ENCODE measurements at places on chromosomes 11 and 22.

- no peak for DNase-seq
These were observed 177.5 kb downstream of the TMEM135 start for GRCh38 chr11:87215236-87215635.

DNA sequence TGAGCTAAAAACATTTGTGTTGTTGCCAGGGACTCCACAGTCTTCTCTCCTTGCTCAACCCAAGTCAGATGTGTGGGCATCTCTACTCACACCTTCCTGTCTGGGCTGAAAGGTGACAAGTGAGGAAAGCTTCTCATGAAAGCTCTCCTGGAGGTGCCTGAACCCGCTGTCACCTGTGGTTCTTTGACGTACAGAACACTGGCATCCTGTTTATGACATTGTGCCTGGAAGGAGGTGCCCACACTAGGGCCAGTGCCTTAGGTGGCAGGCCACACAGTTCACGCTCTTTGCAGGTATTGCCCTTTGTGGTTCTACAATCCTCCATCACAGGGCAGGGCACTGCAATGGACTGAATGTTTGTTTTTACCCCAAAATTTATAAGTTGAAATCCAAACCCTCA lies 108.5 kb downstream of the CD44 start:
- no peak for DNase-seq

DNA sequence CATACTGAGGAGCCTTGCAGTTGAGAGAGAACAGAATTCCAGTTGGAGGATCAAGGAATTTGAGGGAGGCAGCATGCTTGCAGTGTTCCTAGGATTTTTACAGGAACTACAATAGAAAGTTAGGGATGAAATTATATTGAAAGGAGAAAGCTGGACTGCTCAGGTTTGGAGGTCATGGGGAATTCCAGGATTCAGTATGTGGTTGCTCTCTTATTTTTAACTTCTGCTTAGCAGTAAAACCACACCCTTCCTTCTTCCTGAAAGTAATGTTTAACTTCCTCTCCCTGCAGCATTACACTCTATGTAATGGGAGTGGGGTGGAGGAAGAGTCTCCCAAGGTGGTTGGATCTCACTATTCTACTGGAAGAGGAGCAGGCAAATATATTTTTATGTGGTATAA lies 31.3 kb downstream of the CTNND1 start:
- DNase-seq: no peak

- DNase-seq: no peak
These were observed 148.7 kb upstream of the TIMP3 start for GRCh38 chr22:32652645-32653270.

DNA sequence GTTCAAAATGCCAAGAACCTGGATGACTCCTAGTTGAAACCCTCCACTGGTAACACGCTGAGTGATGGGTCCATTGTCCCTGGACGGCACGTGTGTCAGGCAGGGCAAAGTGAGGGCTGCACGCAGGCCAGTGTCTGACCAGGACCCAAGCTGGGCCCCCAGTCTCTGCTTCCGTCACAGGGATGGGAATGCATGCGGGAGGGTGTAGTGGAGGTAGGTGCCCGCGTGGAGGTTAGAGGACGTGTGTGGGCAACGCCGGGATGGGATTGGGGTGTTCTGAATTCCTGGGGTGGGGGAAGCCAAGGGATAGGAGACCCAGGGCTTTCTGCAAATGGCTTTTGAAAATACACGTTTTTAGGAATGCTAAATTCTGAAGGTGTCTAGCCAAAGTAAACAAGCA lies 943.3 kb downstream of the BRD1 start:
- DNase-seq: no peak

DNA sequence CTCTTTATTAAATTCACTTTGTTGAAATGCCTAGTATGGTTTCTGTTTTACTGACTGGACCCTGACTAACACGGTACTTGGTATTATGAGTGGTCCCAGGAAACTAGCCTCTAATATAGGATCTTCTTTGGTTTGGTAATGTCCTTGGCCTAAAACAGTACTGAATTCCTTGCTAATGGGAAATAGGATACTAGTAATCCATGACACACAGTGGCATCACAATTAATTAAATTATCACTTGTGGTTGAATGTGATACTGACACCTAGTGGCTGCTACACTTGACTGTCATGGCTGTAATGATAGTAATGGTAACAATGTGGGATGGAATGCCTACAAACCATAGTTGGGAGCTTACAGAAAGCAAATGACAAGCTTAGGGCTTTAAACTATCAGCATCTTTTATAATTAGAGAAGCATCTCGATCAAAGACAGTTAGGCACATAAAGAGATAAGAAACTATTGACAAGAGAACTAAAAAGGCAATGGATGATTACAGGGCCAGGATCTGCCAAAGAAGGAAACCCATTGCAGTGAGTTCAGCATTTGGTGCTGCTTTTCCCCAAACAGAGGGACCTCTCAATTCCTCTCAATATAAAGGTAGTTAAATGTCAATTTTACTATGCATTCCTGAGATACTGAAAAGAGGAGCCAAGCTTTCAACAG lies 8.6 kb downstream of the DNHD1 start:
- DNase-seq: peak; percentile 80

DNA sequence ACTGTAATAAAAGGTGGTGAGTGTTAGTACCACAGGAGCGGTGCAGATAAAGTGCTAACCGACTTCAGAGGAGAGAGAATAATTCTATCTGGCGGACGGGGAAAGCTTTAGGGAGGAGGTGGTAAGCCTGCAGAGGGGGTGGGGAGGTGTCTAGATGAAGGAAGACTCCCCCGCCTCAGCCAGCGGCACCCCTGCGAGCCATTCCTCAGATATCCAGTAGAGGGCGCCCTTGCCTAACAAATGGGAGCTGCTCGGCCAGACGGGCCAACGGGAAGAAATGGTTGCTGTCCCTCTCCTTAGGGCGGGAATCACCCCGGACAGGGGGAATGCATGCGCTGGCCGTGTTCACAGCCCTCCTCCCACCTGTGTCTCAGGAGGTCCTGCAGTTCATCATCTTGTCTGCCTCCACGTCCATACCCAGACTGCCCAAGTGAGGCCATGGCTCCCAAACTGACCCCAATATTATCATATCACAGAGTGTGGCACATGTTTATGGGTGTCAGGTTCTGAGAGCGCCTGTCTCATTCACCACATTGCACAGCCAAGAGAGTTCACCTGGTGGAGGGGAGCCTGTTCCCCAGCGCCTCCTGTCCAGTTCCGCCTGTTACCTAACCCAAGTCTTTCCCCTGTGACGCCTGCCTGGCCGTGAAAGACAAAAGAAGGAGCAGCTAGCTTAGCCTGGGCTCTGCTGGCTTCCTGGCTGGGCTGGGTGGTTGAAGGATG lies 85.5 kb downstream of the ST3GAL4 start:
- peak; percentile 77 for DNase-seq

DNA sequence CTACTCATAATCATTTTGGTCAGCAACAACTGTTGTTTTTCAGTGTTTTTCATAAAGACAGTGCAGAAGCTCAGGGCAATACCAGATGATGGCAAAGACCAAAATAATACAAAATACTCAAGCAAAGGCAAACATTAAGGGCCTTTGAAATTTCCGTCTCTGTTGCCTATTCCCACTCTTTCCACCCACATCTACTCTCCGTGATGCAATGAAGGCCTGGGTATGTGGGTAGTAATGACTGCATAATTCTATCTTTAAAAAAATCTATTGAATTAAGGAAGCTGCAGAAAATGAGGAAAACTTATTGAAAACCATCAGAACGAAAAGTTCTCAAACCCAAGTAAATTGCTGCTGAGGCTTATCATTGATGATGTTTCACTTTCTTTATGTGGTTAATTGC lies 203.3 kb downstream of the MAML2 start:
- no peak for DNase-seq

DNA sequence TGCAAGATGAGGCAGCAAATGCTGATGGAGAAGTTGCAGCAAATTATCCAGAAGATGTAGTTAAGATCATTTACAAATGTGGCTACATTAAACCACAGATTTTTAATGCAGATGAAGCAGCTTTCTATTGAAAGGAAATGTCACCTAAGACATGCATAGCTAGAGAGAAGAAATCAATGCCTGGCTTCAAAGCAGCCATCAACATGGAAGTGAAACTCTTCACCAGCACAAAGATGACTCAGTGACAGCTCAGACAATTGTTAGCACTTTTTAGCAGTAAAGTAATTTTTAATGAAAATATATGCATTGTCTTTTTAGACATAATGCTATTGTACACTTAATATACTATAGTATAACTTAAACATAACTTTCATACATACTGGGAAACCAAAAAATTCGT lies 71.4 kb downstream of the FANCF start:
- no peak for DNase-seq

GRCh38 chr11:45391168-45391850 lies 105.2 kb upstream of the SYT13 start:
- no peak for DNase-seq

DNA sequence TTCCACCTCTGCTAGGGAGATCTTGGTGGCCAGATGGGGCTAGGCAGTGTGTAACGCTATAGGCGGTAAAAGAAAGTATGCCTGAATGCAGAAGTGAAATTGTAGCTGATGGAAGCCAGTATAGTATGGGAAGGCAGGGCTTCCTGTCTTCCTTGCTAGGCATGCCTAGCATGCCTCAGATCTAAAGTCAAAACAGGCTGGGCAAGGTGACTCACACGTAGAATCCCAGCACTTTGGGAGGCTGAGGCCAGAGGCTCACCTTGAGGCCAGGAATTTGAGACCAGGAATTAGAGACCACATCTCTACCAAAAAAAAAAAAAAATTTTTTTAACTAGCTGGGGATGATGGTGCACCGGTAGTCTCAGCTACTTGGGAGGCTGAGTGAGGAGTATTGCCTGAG lies 281.7 kb upstream of the MTNR1B start:
- DNase-seq: no peak
